ENCODE measurements at places on chromosomes 12 and 14.

- DNase-seq, result no peak
Measured at GRCh38 chr14:73739899-73740617, 25.9 kb upstream of the PNMA1 start.

GRCh38 chr12:52801773-52802172 is 5.9 kb upstream of the KRT3 start:
- DNase-seq, result no peak

GRCh38 chr14:56422703-56423213 is 156.8 kb upstream of the TMEM260 start:
- no peak for DNase-seq

GRCh38 chr12:42364692-42365091 is 38.7 kb downstream of the PPHLN1 start:
- no peak for DNase-seq

- no peak for DNase-seq
Measured at GRCh38 chr12:4956054-4956453, 46.3 kb downstream of the KCNA1 start.

- no peak for DNase-seq
Measured at GRCh38 chr12:90939382-90939781, 15.6 kb downstream of the CCER1 start.

DNA sequence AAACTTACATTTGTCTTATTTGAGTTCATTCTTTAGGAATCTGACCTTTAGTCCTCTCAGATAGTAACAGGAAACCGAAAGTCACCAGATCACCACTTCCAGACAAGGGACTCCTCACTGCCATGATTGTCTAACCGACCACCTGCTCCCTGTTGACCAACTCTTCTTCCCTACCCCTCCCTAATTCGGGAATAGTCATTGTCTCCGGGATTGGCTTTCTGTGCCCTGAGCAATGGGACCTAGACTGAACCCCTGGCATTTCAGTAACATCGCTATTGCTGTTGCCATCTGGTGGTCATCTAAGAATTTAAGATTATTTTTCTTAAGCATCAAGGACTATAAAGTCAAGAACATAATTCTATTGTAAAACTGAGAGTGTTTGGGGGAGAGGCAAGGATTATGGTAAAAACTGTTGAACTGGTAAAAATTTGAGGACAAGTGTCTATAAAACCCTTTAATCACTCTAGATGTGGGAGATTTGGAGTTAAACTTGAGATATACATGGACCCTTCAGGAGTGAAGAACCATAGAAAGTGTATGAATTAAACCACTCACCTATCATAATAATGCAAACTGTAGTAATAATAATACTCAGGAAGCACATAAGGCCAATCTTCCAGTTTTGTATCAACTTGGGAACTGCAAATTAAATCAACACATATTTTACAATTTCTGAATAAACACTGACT is 6.3 kb downstream of the CLEC2A start:
- no peak for DNase-seq

DNA sequence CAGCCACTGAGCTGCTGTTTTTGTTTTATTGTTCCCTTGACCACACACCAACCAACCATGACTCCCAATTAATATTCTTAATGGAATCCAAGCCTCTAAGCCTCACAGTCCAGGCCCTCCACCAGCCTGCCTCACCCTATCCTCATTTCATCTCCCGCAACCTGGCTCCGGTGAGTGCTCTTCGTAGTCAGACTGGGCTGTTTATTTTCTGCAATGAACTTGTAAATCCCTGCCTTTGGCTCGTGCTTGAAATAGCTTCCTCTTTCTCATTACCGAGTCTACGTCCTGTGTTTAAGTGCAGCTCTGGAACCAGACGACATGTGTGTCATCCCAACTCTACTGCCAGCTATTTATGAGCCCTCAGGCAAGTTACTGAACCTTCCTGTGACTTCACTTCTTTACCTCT is 12.4 kb upstream of the ETFBKMT start:
- DNase-seq, result no peak

DNA sequence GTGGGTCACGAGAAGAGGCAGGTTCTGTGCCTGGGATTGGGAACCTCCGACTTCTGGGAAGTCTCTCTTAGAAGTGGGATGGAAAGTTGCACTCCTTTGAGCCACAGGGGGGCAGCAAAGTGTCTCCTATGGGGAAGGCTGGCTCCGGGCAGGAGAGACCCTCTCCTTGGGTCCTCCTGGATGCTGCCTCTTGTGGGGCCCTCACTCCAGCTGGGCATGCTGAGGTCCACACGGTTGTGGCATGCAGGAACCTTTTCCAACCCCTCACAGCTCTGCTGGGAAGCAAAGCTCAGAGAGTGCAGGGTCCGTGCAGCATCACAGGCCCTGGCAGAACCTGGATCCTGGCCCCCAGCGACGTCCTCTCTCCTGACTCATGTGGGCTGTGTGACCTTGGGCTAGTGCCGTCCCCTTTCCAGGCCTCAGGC is 17.4 kb downstream of the SDSL start:
- no peak for DNase-seq

GRCh38 chr12:89858718-89859117 is 150.1 kb upstream of the ATP2B1 start:
- no peak for DNase-seq
